ENCODE measurements at places on chromosomes 1 and 21.

- no peak for DNase-seq
Observed at GRCh38 chr1:226491093-226491850, 57.3 kb upstream of the STUM start.

GRCh38 chr1:218478336-218478735 is 133.2 kb downstream of the TGFB2 start:
- no peak for DNase-seq

DNA sequence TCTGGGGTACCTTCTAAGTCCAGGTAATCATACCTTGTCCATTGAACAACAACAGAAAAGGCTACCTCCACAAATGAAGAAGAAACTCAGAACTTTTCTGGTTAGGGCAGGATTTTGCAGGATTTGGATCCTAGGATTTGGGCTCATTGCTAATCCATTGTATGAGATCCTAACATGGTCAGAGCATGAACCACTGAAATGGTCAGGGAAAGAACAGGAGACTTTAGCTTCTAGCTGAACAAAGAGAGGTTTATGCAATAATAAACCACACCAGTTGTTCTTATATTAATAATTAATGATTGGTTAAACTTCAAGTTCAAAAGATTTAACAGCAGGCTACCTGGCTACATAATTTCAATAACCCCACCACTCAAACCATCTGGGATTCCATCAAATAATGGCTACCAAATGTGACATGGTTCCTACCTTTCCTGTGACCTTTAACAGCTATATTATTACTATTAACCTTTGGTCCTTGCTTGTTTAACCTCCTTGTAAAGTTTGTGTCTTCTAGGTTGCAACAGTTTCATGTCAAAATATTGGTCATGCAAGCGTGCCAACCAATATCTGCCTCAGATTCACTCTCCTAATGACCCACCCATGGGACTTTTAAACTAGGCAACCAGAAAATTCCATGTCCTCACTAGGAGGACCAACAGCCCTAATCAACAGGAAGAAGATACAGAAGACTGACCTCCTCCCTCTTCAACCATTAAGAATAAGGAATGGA is 60.6 kb upstream of the USH2A start:
- no peak for DNase-seq

- no peak for DNase-seq
Observed at GRCh38 chr1:15656464-15656863, 27.7 kb upstream of the PLEKHM2 start.

DNA sequence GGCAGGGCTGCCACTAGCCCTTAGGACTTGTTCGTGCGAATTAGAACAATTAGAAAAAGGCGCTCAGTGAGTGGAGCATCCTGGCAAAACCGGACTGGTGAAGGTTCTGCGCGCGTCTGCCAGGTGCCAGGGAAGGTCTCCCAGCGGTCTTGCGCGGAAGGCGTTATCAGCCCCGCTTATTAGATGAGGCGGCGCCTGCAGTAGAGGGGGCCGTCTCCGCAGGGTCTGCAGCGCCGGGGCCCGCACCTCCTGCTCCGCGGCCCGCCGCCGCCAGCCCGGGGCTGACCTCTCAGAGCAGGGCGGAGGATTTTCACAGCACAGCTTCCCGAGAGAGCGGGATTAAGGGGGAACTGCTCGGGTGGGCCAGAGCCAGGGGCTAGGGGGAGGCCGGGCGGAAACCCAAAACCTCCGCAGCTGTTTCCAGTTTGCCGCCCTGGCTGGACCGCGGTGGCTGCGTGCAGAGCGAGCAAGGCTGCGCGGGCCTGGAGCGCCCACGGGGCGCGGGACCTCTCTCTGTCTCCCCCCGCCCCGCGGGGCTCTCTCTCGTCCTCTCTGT is 155.2 kb downstream of the FOXD2 start:
- DNase-seq, result peak; percentile 24

- DNase-seq, result peak; percentile 45
Observed at GRCh38 chr1:50278410-50278809, 144.8 kb downstream of the DMRTA2 start.

DNA sequence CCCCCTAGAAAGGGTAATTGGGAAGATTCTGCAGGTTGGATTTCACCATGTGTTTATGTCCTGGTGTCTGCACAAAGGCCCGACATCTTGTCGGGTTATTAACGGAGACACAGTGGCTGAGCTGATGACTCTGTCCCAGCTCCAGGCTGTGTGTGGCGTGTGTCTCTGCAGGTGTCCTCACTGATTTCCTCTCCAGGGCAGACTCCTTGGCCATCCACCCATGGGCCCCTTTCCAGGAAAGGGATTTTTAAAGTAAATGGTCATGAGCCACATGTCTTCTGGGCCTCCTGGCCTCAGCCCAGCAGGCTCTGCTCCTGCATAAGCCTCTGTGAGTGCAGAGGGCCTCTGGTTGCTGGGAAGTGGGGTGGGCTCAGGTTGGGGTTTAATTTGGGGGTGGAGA is 418.7 kb upstream of the VAMP3 start:
- no peak for DNase-seq

DNA sequence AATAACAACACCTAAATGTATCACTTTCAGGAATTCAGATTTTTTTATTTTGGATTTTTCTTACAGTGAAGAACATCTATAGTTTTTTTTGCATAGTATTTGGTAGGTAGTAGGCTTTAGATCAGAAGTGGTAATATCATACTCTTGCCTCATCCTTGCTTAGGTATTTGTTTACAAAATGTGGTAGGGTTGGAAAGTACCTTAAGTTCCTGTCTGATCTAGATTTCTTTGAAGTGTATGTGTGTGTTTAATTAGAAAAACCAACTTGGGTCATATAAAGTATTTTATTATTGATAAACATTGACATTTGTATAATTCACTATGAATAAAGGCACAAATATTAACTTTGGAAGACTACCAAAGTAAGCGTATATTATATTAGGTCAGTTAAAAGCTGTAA is 85.3 kb upstream of the GPR88 start:
- DNase-seq, result no peak

DNA sequence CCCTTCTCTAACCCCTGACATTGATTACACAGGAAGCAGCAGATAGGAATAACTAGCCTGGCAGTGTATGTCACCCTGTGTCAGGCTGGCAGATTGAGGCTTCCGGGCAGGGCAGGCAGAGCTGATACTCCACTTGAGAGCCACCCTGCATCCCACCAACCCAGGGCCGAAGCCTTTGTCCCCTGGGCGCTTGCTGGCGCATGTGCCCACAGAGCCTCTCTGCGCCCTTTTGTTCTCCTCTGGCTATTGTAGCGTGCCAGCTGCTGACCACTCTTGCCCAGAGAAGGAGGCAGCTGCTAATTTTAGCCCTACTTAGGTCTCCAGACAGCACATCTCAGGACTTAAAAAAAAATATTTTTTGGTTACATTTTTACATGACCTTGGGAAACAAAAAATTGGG is 304.9 kb downstream of the HHAT start:
- DNase-seq, result no peak

DNA sequence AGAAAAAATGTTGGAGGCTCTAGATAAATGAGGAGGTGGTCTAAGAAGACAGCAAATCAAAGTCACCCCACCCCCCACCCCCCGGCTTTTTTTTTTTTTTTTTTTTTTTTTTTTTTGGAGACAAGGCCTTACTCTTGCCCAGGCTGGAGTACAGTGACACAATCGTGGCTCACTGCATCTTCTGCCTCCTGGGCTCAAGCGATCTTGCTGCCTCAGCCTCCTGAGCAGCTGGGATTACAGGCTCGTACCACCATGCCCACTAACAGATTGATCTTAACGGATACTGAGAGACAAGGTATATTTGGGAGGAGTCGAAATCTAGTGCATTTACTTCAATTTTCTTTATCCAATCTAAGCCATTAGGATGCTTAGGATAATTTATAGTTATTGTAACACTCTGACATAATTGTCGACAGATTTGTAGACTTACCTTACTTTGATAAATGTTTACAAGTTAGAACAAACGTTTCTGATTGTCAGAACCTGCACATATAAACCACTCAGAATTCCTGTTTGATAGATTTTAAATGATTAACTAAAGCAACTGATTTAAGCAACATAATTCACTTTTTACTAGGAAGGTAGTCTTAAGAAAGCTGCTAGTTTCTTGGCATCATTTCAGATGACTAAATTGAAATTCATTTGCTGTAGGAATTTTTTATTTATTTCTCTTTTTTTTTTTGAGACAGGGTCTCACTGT is 33.7 kb upstream of the NBL1 start:
- DNase-seq, result no peak

GRCh38 chr1:231660198-231660597 is 33.6 kb downstream of the DISC1 start:
- DNase-seq, result no peak

DNA sequence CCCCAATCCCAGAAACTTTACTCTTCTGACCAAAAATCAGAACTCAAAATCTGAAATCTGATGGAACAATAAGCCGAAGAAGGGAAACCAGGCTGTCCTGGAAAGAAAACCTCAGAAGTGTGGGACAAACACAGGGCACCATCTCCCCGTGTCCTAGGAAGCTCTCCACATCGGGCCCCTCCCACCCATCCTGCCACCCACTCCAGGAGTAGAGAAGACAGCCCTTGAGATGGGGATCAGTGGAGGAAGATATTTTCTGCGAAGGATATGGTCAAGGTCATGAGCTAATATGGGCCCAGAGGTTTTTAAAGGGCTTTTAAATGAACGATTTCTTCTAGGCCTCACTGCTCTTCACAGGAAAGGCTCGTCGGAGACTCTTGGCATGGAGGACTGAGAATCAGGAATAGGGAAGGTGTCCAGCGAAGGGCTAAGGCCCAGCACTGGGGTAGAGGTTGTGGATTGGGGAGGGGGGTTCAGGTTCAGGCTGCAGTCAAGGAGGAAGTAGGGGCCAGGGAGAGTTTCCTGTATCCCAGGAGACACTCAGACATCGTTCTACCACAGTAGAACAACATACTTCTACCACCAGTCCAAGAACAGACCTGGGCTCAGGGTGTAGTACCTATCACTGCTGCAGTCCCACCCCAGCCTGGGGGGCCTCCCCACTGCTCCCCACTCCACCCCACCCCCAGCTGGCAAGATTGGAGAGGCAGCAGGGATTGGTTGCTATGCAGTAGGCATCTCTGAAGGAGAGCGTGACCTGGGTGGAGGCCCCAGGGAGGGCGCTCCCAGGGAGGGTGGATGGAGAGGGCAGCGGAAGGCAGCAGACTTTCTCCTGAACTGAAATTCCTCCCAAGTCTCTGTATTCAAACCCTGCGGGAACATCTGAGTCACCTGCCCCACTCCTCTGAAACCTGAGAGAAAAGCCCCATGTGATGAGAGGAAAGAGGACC is 1.2 kb upstream of the S100A5 start:
- no peak for DNase-seq

GRCh38 chr1:147247656-147248238 is 5.3 kb downstream of the CHD1L start:
- peak; percentile 28 for DNase-seq

DNA sequence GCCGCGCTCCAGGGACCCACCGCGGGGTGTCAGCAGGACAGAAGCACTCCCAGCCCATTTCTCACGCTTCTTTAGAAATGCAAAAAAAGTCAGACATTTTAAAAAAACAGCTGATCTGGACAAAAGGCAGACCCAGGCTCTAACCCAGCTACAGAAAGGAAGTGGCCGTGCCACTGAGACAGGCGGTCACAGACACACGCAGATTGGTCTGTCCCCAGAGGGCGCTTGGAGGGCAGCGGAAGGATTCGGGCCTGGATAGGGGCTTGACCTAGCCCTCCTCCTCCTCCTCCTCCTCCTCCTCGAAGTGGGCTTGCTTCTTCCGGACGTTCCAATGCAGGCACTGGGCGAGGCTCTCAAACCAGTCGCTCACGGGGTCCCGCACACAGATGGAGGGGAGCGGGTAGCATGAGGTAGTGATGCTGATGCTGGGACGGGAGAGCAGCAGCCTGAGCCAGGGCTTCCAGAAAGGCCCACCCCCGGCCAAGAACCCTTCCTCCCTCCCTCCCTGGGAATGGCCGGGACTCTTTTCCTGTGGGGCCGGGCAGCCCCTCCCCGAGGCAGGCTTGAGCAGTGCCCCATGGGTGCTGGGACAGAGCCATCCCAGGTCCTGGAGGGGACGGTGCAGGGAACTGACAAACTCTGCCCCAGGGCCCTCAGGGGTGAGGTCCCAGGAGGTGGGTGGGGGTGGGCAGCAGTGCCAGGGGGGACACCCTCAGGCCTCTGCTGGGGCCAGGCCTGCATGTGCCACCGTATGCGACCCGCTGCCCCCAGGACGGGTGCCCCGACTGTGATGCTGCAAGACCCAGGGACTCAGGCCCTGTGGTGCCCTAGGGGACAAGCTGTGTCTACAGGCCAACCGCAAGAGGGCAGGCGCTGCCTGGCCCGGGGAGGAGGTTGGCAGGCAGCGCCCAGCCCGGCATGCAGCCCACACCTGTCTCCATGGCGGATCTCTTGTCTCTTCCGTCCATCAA is 25.3 kb downstream of the NADK start:
- no peak for DNase-seq

DNA sequence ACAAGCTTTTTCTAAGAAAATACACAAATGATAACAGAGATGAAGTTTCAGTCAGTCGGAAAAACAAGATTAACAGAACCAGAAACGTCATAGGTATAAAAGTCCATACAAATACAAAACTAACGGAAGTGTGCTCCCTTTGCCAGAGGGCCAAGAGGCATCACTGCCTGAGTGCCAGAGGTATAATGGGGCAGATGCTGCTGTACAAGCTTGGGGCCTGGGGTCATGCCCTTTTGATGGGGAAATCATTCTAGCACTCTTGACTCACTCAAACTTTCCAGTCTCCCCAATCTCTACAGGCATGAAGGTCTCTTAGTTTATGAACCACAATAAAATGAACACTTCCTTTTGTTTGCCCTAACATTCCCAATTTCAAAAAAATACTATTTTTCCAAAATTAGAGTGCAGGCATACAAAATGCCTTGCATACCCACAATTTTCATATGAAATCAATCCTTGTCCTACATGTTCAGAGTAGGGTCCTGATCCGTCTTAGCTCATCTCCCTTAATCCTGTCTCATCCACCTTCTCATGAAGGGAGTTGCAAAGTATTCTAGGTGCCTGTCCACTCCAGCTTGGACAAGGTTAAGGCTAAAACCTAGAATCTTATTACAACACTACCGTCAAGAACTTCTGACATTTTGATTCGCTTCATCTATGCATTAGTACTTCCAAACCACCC is 1.5 kb downstream of the RPL22 start:
- DNase-seq, result no peak

DNA sequence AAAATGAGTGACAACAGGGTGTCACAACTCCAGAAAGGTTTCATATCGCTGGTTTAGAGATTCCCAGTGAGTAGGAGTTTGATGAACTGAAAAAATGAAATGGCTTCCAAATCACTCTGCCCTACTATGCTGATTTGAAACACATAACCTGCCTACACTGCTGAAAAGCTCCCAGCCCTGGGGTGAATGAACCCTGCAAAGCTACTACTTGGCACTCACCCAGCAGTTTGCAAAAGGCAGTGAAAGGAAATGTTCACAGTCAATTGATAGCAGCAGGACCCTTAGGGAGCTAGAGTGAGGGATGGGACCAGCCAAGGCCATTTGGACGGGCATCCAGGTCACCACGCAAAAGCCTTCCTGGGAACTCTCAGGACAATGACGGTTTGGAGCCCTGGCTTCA is 44.4 kb upstream of the SRP9 start:
- no peak for DNase-seq

GRCh38 chr1:61254634-61255357 is 172.4 kb downstream of the NFIA start:
- no peak for DNase-seq
